ENCODE measurements at places on chromosomes 6 and 20.

- DNase-seq = no peak
Measured at GRCh38 chr6:26243132-26243531, 121.9 kb upstream of the BTN3A2 start.

GRCh38 chr6:143695969-143696663 is 18.4 kb downstream of the PHACTR2 start:
- no peak for DNase-seq

- DNase-seq = no peak
Measured at GRCh38 chr6:143374014-143374413, 76.5 kb downstream of the ADAT2 start.

GRCh38 chr20:24530131-24530680 is 60.8 kb downstream of the SYNDIG1 start:
- DNase-seq = no peak

DNA sequence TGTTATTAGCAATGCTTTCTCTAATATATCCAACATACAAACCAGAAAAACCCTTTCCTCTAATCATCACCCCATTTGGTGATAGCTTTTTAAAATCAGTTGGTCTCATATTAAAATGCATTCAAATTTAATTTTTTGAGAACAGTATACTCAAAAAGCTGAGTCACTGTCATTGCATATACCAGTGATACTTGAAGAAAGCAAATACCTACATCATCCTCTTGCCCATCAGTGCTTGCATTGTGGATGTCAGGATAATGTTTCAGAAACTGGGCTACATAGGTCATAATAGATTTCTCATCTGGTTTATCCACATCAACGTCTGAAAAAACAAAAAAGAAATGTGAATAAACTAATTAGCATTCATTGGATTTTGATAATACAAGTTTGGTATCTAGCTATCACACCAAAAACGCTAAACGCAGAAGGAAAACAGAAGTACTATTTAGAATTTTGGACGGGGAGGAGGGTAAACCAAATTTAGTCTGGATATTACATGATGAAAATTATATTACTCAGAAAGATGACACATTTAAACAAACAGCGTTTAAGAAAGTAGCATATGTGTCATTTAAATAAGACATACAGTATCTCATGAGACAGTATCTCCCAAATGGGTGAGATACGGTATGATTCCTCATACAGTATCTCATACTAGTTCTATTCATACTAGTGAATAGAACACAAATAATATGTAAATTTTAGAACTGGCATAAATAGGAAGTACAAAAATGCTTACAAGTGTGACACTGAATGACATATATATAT is 134.6 kb downstream of the SYNE1 start:
- DNase-seq = no peak

All from anterior cingulate cortex (tissue), 58 donors.